Left ventricle myocardium inferior (tissue), 1 donor: ENCODE measurements at places on chromosomes 1 and 21. TPM values are rescaled to one million over a fixed set of nuclear protein-coding genes. Genes with fewer than 3 reads are reported as not detected.

HMCN1 gene
- total RNA-seq: 8.9 TPM

- H3K4me3 ChIP-seq: peak overlapping the region; percentile 38
- no peaks in the 10 kb centered on the region for H3K27me3 ChIP-seq
Observed at GRCh38 chr1:61132645-61133334, 50.4 kb downstream of the NFIA start.

SOD1 gene
- 421 TPM for total RNA-seq

- no peaks in the 10 kb centered on the region for H3K36me3 ChIP-seq
- H3K27ac ChIP-seq: no peak overlapping the region
- peaks cover 4% of the 10 kb centered on the region for H3K27me3 ChIP-seq
- no peak for DNase-seq
- H3K4me1 ChIP-seq: no peaks in the 10 kb centered on the region
- H3K4me3 ChIP-seq: no peak overlapping the region
Observed at GRCh38 chr1:204950353-204951001, 79.8 kb downstream of the NFASC start.

GRCh38 chr1:41848216-41848952 is 70.3 kb downstream of the HIVEP3 start:
- peaks cover 60% of the 10 kb centered on the region for H3K4me1 ChIP-seq
- no peaks in the 10 kb centered on the region for H3K36me3 ChIP-seq
- H3K27me3 ChIP-seq: no peaks in the 10 kb centered on the region
- no peak overlapping the region for H3K4me3 ChIP-seq

- peak overlapping the region; percentile 79 for H3K27ac ChIP-seq
- H3K4me1 ChIP-seq: peaks cover 99% of the 10 kb centered on the region
- peaks cover 4% of the 10 kb centered on the region for H3K27me3 ChIP-seq
Observed at GRCh38 chr1:6491081-6491449, 402 bp downstream of the PLEKHG5 start.

AXDND1 gene
- not detected for total RNA-seq

FCMR gene
- total RNA-seq: 3.3 TPM

GRCh38 chr1:14476170-14476955 is 122.1 kb upstream of the KAZN start:
- DNase-seq: no peak
- no peaks in the 10 kb centered on the region for H3K36me3 ChIP-seq
- H3K27me3 ChIP-seq: peaks cover 35% of the 10 kb centered on the region
- no peaks in the 10 kb centered on the region for H3K4me1 ChIP-seq

DNALI1 gene
- 6.9 TPM for total RNA-seq

- H3K36me3 ChIP-seq: peaks cover 23% of the 10 kb centered on the region
- H3K4me3 ChIP-seq: no peak overlapping the region
- no peak for DNase-seq
Observed at GRCh38 chr1:89047734-89048133, 17.3 kb downstream of the GBP1 start.

DNA sequence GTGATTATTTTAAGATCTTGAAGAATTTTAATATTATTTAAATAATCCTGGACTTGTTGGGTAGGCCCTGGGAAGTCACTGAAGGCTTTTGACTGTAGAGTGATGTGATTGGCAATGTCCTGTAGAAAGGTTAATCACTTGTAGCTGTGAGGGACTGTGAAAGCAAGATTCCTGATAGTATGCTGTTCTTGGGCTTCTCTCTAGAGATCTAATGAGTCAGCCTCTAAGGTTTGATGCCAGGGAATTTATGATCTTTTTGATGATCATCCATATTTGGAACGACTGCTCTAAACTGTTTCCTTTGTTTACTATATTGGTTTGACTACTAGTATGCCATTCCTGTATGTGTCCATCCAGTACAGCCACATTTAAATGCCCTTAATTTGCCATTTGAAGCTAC is 56.5 kb downstream of the CAMSAP2 start:
- H3K27ac ChIP-seq: no peak overlapping the region
- no peak for DNase-seq
- H3K36me3 ChIP-seq: no peaks in the 10 kb centered on the region
- H3K4me1 ChIP-seq: peaks cover 27% of the 10 kb centered on the region

KLHDC7A gene
- not detected for total RNA-seq

DNA sequence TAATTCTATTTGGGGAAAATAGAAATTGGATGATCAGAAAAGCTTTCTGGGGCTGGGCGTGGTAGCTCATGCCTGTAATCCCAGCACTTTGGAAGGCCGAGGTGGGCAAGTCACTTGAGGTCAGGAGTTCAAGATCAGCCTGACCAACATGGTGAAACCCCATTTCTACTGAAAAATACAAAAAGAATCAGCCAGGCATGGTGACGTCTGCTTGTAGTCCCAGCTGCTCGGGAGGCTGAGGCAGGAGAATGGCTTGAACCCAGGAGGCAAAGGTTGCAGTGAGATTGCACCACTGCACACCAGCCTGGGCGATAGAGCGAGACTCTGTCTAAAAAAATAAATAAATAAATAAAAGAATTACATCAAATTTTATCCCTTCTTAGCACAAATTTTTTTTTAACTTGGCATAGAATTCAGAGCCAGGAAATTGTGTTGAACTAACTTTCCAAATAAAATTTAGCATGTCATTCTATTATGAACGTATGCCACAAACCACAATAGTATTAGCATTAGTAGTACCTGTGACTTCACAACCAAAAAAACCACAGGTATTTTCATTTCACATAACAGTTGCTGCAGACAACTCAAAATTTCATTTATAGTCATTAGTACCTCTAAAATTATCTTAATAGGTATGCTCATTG is 4.5 kb upstream of the ANKRD13C start:
- H3K27me3 ChIP-seq: no peaks in the 10 kb centered on the region
- H3K4me1 ChIP-seq: peaks cover 20% of the 10 kb centered on the region
- H3K27ac ChIP-seq: no peak overlapping the region
- H3K4me3 ChIP-seq: no peak overlapping the region
- no peaks in the 10 kb centered on the region for H3K36me3 ChIP-seq

DTL gene
- total RNA-seq: 0.30 TPM

C1orf74 gene
- total RNA-seq: 1.9 TPM

DNA sequence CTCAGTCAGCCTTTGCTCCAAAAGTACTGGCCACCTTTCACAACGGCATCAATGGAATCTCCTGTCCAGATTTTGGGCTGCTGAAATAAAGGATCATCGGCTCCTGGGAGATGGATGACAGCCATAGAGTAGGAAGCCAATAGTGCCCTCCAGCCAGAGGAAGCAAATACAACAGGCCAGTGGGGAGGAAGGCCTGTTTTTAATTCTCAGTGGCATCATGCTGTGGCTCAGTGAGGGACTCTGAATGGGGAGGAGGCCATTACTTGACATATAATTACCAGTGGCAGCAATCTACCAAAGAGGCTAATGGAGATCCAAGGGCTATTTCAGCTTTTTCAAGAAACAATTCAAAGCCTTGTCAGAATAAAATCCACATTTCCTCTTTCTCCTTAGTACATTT is 26.7 kb downstream of the COLGALT2 start:
- no peaks in the 10 kb centered on the region for H3K36me3 ChIP-seq
- no peak overlapping the region for H3K4me3 ChIP-seq
- H3K27me3 ChIP-seq: no peaks in the 10 kb centered on the region
- no peak overlapping the region for H3K27ac ChIP-seq
- DNase-seq: no peak

TFF2 gene
- total RNA-seq: not detected

DNA sequence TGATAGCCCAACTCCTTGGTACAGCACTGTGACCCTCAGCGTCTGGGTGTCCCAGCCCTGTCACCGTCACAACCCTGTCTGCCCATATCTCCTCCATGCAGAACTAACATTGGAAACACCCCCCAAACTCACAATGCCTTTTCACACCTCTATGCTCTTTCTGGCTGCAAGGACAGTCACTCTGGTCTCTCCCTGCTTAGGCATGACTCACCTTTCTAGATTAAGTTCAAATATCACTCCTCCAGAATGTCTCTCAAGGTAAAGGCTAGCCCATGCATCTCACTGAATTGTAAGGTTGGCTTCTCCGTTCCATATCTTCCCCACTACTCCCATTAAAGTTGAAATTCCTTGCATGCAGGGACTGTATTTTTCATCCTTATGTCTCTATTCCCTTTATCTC is 17.0 kb upstream of the CAPN8 start:
- H3K27ac ChIP-seq: no peak overlapping the region
- H3K27me3 ChIP-seq: peaks cover 16% of the 10 kb centered on the region
- H3K4me1 ChIP-seq: no peaks in the 10 kb centered on the region
- no peak for DNase-seq
- no peak overlapping the region for H3K4me3 ChIP-seq
- no peaks in the 10 kb centered on the region for H3K36me3 ChIP-seq

DNA sequence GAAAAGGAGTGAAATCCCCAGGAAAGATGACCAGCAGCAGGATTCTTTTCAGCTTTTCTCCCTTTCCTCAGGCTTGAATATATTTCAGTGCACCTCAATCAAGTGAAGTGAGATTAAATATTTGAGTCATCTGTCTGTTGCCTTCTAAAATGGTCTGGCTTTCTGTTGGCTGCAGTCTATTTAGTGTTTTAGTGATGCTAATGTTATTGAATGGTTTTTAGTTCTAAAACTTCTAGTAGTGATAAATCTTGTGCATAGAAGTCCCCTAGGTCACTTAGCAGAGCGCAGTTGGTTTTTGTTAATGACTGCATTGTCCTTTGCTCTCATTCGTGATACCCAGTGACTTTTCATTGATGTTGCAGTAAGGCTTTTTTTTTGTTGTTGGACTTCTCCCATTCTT is 53.5 kb downstream of the ITSN1 start:
- no peak overlapping the region for H3K4me3 ChIP-seq
- no peak for DNase-seq
- no peaks in the 10 kb centered on the region for H3K36me3 ChIP-seq
- peaks cover 59% of the 10 kb centered on the region for H3K4me1 ChIP-seq

GRCh38 chr1:193190096-193190744 is 3.8 kb upstream of the B3GALT2 start:
- H3K4me1 ChIP-seq: peaks cover 61% of the 10 kb centered on the region
- DNase-seq: no peak
- H3K4me3 ChIP-seq: peak overlapping the region; percentile 65
- peak overlapping the region; percentile 84 for H3K27ac ChIP-seq

KAZN gene
- total RNA-seq: 2.2 TPM

DNA sequence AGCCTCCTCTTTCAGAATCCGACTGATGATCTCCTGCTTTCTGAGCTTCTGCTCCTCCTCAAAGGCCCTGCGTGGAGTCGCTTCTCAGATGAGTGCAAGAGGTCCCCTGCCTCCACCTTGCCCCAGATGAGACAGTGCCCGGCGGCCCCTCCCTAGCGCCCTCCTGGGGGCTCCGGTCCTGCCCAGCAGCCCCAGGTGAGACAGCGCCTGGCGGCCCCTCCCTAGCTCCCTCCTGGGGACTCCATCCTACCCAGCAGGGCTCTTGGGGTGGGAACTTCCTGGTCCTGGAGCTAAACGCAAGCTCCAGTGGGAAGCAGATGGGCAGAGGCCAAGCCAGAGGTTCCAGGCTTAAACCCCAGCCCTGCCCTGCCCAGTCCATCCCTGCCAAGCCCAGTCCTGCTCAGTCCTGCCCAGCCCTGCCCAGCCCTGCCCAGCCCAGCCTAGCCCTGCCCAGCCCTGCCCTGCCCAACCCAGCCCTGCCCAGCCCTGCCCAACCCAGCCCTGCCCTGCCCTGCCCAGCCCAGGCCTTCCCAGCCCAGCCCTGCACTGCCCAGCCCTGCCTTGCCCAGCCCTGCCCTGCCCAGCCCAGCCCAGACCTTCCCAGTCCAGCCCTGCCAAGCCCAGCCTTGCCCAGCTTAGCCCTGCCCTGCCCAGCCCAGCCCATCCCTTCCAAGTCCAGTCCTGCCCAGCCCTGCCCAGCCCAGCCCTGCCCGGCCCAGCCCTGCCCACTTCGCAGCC is 34.6 kb downstream of the CFAP74 start:
- no peaks in the 10 kb centered on the region for H3K36me3 ChIP-seq
- H3K27me3 ChIP-seq: peaks cover 76% of the 10 kb centered on the region
- no peak overlapping the region for H3K4me3 ChIP-seq
- no peak overlapping the region for H3K27ac ChIP-seq
- no peaks in the 10 kb centered on the region for H3K4me1 ChIP-seq

DNA sequence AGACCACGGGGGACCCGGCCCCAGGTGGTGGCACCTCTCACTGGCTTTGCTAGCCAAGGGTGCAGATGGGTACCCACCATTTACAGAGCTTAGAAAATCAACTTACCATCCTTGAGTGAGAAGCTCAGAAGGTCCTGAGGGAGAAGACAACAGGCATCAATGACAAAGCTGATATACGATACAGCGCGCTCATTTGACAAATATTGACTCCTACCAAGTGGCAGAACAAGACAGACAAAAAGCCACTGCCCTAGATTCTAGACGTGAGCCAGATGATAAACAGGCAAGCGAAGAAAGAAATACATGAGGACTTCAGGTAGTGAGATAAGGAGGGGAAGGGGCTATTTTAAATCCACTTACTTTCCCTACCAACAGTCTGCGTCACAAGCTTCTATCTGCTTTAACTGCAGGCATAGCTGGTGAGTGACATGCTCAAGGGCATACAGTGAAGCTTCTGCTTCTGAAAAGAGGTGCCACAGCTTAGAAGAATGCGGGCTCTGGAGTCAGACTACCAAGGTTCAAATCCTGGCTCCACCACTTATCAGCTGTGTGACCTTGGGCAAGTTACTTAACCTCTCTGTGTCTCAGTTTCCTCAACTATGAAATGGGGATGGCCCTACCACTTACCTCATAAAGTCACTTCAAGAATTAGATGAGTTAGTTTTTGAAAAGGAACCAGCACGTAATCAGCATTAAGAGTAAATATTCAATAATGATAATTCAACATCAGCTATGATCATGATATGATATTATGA is 29.1 kb downstream of the TMCO4 start:
- H3K4me3 ChIP-seq: no peak overlapping the region
- no peak overlapping the region for H3K27ac ChIP-seq
- no peaks in the 10 kb centered on the region for H3K4me1 ChIP-seq
- H3K27me3 ChIP-seq: no peaks in the 10 kb centered on the region

NPR1 gene
- total RNA-seq: 10.4 TPM

GRCh38 chr1:240090957-240091600 is 604 bp upstream of the FMN2 start:
- H3K36me3 ChIP-seq: no peaks in the 10 kb centered on the region
- H3K4me1 ChIP-seq: peaks cover 24% of the 10 kb centered on the region
- peak overlapping the region; percentile 58 for H3K4me3 ChIP-seq
- DNase-seq: no peak
- H3K27ac ChIP-seq: no peak overlapping the region
- H3K27me3 ChIP-seq: peaks cover 100% of the 10 kb centered on the region

FAM167B gene
- total RNA-seq: 7.9 TPM

TEX38 gene
- 0.22 TPM for total RNA-seq

DNA sequence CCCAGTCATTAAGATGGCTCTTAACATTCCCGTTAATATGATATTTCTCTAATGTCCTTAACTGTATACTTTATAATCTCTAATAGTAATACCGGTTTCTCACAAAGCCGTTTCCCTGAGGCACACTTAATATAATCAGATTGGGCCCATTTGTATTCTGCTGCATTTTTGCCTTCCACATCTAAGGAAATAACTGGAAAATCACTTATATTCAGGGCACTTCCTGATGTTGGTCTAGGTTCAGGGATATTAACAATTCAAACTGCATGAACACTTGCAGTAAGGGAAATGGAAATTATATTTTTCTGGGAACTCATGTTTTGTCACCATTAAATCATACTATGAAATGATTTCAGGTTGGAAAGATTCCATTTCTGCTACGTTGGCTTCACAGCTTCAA is 119.8 kb downstream of the TPR start:
- no peaks in the 10 kb centered on the region for H3K36me3 ChIP-seq
- H3K27ac ChIP-seq: peak overlapping the region; percentile 52
- H3K27me3 ChIP-seq: no peaks in the 10 kb centered on the region
- no peaks in the 10 kb centered on the region for H3K4me1 ChIP-seq

- H3K4me3 ChIP-seq: peak overlapping the region; percentile 87
- no peaks in the 10 kb centered on the region for H3K36me3 ChIP-seq
- peak overlapping the region; percentile 97 for H3K27ac ChIP-seq
- DNase-seq: no peak
Observed at GRCh38 chr1:178096421-178096820, 2.5 kb downstream of the RASAL2 start.
